ENCODE measurements at places on chromosomes 7 and 10.

DNA sequence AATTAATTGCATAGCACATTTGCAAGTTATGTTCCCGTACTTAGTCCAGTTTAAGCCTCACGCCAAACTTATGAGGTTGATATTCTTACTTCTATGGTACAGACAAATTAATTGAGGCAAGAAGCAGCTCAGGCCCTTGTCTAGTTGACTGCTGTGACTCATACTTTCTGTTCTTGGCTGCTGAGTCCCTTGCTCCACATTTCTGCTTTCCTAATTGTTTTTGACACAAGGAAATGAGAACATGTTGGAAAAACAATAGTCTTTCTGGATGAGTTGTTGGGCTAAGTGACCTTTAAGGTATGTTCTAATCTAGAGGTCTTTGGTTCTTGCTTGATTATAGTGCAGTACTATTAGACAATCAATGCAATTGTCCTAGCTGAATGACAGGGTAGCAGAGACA lies 331.8 kb downstream of the NRG3 start:
- no peak for DNase-seq

DNA sequence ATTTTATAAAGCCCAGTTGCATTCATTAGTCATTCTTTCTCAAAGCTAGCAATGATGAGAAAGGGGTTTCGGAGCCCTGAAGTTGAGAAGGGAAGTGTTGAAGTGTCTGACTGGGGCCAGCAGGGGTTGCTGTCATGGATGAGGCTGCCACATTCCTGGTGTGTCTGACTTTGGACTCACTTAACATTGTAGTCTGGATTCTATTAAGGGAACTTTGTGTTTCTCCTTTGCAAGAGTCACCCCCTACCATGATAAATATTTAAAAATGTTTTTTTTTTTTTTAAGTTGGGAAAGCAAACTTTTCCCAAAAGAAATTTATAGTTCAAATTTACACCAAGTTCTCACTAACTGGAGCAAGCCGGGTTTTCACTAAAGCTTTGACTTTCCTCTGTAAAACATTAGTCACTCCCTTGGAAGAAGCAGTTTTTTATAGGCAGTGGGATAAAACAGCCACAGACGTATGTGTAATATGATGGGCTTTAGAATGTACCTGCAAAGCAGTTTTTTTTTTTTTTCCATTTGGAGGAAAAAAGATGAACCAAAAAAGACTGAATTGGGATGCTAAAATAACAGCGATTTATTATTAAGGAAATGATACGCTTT lies 243.6 kb downstream of the TWIST1 start:
- DNase-seq = no peak

GRCh38 chr7:55965805-55966421 lies 1.5 kb downstream of the NIPSNAP2 start:
- DNase-seq = no peak

- DNase-seq = peak; percentile 31
Observed at GRCh38 chr10:10589540-10590303, 427.9 kb upstream of the CELF2 start.

- no peak for DNase-seq
Observed at GRCh38 chr10:119005362-119006043, 24.0 kb upstream of the NANOS1 start.

DNA sequence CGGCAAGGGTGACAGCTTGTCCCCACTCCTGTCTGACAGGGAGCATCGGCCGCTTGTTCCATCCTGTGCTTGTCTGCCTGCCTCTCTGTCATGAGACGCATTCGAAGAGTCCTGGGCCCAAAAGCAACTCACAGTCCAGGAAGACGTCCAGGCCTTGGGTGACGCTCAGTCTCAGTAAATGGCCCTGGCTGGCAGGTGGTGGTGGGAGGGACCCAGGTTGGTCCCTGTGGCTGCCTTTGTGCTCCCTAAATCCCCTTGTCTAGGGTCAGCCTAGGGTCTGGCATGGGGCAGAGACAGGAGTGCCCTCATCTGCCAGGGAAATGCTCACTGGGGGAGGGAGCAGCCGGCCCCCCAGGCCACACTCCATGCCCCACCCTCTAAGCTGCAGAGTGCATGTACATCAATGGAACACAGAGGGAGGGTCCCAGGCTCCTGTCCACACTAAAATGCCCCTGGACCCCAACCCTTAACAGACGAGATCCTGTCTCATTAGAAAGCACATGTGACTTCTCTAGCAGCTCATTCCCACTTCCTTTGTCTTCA lies 295.2 kb upstream of the ZNF32 start:
- no peak for DNase-seq

DNA sequence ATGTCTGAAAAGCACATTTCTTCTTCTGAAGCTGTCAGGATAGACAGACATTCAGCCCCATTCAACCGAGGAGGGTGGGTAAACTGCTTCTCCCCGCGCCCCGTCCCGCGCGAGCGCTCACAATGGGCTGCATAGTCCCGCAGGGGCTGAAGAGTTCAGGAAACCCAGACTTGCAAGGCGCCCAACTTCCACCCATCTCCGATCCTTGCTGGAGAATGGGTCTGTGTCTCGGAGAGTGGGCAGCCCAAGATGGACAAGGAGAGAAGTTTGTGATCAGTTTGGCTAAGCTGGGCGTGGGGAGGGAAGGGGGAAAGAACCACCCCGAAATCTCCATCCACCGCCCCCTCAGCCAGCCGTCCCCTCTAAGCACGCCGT lies 686 bp downstream of the AASS start:
- DNase-seq = no peak

GRCh38 chr7:88452646-88453045 lies 146.0 kb upstream of the STEAP4 start:
- DNase-seq = no peak

DNA sequence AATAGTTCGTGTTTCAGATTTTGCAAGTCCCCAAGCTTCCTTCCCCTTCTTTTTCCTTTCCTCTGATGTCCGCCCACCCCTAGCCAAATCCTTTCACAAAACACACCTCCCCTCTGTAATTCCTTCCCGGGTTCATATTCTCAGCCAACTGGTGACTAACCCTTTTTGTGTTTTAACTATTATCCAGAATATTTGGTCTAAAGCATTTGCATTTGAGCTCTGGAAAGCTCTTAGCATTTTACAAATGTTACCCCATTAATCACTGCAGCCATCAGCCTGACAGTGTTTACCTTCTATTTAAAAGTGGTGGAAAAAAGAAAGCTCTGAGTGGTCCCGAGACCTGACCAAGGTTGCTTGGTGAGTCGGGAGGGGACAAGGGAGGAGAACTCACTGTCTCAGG lies 139.0 kb downstream of the CREB5 start:
- no peak for DNase-seq

DNA sequence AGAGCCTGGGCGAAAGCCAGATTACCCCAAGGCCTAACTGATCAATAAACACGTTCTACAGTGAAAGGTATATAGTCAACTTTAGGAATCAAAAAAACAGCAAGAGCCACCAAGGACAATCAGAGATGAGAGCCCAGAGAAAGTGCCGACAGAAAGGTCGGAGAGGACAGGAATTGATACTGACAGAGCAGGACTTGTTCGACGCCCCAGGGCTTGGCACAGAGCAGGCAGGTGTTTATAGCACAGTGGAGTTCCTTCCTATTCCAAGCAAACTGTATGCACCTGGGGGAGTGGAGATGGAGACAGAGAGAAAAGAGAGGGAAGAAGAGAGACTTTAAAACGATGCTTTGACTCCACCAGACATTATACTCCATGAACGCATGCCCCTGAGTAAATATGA lies 39.5 kb downstream of the PPP1R3C start:
- DNase-seq = no peak

- DNase-seq = no peak
Observed at GRCh38 chr10:34341473-34341872, 473.6 kb downstream of the PARD3 start.

DNA sequence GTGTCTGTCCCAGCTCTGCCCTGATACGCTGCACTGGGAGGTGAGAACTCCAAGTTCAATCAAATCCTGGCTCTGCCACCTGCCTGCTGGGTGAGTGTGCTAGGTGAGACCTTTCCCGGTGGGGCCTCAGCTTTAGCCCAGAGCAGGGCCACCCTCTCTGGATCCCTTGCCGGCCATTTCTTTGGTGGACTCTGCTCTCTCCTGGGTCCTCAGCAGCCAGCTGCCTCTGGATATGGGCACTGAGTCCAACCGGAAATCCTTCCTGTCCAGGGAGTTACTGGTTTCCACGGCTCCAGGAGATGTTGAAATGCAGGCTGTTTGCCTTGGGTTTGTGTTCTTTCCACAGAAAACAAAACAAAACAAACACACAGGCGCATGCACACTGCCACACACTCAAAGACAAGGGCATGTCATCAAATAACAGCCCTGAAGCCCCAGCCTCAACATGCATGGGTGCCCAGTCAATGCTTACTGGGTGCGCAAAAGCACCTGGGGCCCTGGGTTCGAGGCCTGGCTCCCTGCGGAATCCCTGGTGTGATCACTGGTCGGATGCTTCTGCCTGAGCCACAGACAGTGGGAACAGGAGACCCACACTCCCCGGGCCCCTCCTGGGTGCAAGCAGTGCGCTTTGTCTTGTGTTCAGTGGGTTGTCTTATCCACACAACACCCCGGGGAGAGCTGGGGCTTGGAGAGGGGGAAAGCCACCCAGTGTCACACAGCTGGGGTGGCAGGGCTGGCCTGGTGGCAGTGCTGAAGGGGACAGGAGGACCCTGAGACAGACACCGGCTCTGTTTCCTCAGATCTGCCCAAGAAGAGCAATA lies 33.1 kb downstream of the PPIF start:
- DNase-seq = no peak

DNA sequence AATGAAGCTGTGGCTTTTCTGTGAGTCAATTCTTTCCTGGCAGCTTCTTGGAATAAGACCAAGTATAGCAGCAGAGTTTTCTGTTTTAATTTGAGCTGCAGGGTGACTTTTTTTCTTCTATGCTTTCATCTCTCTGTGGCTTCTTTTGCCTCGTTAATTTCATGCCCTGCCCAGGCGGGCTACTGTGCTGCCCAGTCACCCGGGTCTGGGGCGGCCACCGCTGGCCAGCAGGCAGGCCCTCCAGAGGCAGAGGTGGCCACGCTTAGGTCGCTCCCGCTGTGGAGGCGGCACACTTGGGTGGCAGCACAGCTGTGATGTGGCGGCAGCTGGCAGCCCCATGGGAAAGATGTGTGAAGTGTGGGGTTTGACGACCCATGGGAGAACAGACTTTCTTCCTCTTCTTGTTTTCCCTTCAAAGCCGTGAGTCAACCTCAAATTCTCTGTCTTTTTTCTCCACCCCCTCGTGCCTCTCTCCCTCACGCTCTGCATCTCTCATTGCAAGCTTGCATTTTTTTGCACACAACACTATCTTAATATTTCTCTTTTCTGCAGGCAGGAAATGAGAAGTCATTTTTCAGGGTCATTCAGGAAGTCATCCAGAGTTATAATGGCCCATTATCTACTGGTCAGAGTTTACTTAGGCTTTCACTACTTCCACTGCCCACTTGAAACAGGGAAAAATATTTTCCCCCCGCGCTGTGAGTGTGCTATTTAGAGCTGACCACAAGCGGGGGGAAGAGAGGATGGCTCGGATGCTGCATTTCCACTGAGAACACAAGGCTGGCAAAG lies 67.8 kb downstream of the EGFR start:
- no peak for DNase-seq

- no peak for DNase-seq
Observed at GRCh38 chr10:6336016-6336415, 133.3 kb downstream of the PFKFB3 start.

- no peak for DNase-seq
Observed at GRCh38 chr7:94154182-94154581, 150.0 kb upstream of the BET1 start.

GRCh38 chr7:22185559-22185958 lies 171.4 kb downstream of the RAPGEF5 start:
- DNase-seq = no peak

DNA sequence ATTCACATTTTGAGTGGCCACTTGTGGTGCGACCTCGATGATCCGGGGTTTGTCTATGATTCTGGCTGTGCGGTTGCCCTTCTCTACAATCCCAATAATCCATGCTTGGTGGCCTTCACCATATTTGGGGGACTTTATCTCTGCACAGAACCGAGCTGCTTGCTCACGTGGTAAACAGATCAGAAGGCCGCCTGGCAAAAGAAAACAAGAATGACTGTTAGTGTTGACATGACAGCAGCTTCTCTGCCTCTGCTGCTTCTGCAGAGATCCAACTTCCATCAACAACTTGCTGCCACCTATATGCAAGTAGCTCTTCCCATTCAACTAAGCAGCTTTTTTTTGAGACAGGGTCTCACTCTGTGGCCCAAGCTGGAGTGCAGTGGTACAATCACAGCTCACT lies 19.3 kb upstream of the PHYH start:
- DNase-seq = no peak

- no peak for DNase-seq
Observed at GRCh38 chr7:140611641-140612040, 29.0 kb downstream of the DENND2A start.

DNA sequence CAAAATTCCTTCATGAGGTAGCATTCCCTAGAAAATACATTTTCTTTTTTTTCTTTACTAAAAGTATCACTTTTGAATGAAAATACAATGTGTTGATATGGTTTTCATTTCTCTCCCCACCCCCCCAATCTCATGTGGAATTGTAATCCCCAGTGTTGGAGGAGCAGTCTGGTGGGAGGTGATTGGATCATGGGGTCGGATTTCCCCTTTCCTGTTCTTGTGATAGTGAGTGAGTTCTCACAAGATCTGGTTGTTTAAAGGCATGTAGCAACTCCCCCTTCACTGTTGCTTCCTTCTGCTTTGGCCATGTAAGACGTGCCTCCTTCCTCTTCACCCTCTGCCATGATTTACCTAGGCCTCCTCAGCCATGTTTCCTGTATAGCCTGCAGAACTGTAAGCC lies 790.3 kb upstream of the KCND2 start:
- DNase-seq = no peak

- no peak for DNase-seq
Observed at GRCh38 chr10:63388421-63389031, 77.3 kb downstream of the JMJD1C start.

- DNase-seq = no peak
Observed at GRCh38 chr7:80916770-80917741, 1.8 kb downstream of the SEMA3C start.

GRCh38 chr10:94451883-94452519 lies 49.7 kb downstream of the TBC1D12 start:
- DNase-seq = no peak

GRCh38 chr7:131371411-131371810 lies 43.7 kb downstream of the MKLN1 start:
- no peak for DNase-seq

GRCh38 chr10:114995468-114996247 lies 57.7 kb downstream of the TRUB1 start:
- no peak for DNase-seq

DNA sequence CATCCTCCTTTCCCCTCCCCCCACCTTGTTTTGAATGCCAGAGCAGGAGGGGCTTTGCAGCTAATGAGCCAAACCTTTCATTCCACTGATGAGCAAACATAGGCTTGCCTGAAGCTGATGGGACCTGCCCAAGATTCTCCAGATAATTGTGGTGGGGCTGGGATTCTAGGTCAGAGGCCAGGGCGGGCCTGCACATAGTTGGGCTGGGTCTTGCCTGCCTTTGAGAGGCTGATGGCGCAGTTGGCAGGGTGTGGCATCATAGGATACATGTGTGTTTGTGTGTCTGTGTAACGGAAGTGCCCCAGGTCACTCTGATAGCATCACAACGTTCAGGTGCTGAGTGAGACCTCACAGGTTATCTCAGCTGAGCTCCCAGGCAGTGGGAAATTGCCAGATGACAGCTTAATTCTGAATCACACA lies 22.9 kb downstream of the BTBD16 start:
- DNase-seq = no peak

Data from stimulated activated CD4-positive, alpha-beta T cell treated with anti-CD3 and anti-CD28 coated beads, Interleukin-15, amount 100 ng/mL, for 48 hours (primary cell).